ENCODE measurements at places on chromosomes 11 and 22.

DNA sequence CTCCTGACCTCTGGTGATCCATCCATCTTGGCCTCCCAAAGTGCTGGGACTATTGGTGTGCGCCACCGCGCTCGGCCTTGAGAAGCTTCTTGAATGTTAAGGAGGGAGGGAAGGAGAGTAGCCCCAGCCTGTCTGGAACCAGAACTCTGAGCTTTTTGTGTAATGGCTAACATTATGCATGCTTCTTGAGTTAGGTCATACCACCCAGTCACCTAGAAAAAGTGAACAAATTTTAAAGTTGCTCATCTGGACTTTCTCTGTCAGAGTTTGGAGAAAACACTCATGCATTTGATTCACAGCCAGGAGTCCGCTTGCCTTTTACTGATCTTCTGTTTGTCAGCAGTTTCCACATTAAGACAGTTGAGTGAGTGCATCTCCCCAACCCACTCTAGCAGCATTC, 82.1 kb downstream of the PPP6R3 start:
- DNase-seq, result no peak

GRCh38 chr11:119415966-119416365, 7.0 kb downstream of the THY1 start:
- no peak for DNase-seq

- no peak for DNase-seq
These were observed 238.8 kb downstream of the TTC28 start for GRCh38 chr22:28440592-28441390.

DNA sequence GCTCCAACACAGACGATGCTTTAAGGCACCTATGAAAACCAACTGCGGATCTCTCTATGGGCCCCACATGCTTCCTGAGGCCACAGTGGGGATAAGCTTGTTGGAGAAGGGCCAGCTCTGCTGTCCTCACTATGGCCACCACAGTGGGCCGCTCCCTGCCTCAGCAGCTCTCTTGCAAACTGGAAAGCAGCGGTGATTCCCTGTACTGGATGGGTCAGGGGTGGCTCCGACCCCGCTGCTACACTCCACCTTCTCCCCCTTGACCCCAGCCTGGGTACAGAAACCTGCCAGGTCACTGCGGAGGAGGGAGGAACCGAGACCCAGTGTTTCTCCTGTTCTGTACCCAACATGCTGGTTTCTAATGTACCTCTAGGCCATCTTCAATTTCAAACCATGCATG, 403.9 kb downstream of the CTTN start:
- DNase-seq, result no peak

DNA sequence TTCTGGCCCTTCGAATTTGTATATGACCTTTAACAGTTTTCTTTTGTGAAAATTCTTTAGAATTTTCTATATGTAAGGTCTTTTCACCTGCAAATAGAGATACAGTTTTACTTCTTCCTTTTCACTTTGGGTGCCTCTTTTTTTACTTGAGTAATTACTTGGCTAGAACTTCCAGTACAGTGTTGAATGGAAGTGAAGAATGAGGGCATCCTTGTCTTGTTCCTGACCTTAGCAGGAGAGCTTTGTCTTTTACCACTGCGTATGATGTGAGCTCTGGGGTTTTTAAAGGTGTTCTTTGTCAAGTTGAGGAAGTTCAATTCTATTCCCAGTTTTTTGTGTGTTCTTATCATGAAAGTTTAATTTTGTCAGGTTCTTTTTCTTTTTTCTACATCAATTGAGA, 21.6 kb downstream of the ZFP91 start:
- no peak for DNase-seq

- no peak for DNase-seq
These were observed 63.3 kb downstream of the SYT9 start for GRCh38 chr11:7314811-7315604.

GRCh38 chr22:43945632-43946383, 9.4 kb upstream of the SAMM50 start:
- no peak for DNase-seq

GRCh38 chr11:100105982-100106358, 581.1 kb upstream of the ARHGAP42 start:
- DNase-seq, result peak; percentile 60

DNA sequence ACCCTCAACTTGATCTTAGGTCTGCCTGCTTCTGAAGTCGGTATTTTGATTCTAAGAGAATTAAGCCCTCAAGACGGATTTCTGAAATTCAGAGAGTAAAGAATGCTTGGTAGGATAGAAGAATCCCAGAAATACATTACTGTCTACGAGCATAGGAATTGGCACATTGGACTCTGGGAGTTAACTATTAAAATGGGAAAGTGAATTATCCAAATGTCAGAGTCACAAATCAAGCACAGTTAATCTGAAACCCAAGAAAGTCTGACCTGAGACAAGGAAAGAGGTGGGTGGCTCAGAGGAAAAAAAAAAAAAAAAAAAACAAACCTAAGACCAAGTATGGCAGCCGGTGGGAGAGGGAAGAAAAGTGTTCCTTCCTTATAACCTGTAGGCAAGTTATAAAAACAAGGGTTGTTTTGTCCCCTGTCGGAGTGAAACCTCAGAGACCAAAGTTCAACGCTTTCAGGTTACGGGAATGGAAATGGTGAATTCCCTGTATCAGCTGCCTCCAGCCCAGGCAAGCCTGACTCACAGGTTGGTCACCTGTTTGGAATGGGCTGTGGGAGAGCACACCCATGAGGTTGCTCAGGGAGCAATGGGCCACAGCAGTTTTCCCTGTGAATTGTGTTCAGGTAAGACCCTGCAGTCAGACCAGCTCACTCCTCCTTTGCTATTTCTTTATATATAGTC, 139.0 kb downstream of the ETS1 start:
- DNase-seq, result peak; percentile 91

- no peak for DNase-seq
These were observed 8.0 kb upstream of the IL2RB start for GRCh38 chr22:37157516-37158285.

- DNase-seq, result peak; percentile 30
These were observed 393.7 kb downstream of the ETS1 start for GRCh38 chr11:128193615-128194014.

DNA sequence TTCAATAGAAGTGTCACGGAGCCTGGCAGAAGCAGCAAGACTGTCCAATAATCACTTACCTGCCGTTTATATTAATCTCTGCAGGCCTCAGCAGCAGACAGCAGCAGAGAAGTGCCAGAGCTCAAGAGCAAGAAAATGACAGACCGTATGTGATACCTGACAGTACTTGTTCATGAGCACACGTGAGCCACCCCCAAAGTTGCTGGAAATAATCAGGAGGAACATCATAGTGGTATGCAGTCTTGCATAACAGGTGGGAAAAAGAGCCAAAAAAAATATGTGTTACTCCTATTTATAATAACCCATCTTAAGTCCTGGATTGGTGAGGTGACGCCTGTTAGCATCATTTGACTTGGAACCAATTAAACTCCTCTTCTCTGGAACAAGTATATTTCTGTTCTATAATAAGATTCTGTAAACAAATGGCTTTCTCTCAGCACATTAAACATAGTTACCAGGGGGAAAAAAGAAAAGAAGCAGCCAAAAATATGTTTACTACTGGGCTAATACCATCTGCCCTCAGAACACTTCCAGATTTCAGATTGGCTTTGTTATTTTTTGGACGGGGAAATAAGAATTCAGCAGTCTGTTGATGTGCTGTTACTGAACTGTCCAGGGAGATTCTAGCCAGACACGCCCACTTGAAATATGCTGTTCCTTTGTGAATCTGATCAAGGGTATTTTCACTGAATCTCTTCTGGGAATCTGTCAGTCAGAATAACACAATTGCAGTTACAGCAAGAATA, 7.9 kb upstream of the SLN start:
- DNase-seq, result no peak

DNA sequence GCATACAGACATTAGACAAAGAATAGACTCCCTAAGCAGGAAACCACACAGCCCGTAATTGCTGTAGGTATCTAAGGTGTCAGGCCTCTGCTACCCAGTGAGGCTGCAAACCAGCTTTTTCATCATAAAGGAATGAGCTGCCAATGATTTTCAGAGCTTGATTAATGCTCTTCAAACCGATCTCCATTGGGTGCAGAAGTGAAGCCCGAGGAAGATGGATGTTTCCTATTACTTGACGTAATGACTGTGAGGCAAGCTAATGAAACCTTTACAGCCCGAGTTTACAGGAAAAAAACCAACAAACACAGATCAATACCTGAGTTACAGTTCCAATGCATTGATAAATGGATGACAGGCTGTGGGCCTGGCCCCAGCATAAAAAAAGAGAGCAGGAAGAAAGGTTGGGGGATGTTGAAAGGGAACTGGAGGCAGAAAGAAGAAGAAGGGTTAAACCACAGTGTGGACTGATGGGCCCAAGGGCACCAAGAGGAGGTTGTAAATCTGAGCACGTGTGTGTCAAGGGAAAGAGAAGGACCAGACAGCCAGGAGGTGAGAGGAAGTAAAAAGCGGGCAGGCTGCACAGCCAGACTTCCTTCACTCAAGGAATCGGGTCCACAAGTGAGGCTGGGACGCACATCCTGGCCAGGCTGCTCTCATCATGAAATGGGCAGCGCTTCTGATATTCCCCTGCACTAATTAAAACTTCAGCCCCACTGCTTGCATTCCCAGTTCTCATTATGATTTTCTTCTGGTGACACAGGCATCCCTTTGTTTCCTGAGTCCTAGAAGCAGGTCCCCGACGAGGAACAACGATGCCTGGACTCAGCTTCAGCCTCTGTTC, 70.6 kb upstream of the NTM start:
- peak; percentile 50 for DNase-seq

- no peak for DNase-seq
These were observed 57.0 kb upstream of the CYP2D6 start for GRCh38 chr22:42187646-42188045.

DNA sequence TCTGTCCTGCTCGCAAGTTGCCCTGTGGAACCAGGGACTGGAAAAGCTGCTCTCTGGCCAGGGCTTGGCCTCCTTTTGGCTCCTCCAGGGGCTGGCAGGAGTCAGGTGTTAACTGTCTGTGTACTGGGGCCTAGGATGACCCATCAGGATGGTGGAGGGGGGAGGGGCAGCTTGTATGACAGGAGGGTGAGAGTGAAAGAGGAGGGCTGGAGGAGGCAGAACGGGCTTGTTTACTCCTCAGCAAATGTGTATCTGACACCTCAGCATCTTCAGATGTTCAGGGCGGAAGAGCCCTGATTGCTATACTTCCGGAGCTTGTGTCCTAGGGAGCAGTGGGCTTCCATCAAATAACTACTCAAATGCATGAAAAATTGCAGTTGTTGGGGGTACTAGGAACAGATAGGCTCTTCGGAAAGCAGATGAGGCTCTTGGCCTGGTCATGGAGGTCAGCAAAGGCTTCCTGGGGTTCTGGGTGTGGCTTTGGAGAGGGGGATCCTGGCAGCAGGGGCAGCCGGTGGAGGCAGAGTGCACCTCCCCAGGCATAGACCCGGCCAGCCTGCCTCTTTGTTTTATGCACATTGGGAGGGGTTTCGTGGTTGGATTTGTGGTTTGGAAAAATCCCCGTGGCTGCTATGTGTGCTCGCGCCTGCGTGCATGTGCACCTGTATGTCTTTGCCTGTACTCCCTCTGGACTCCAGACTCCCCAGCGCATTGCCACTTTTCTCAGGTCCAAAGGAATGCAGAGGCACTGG, 31.2 kb downstream of the CD82 start:
- no peak for DNase-seq

- DNase-seq, result no peak
These were observed 131.6 kb downstream of the FBXO7 start for GRCh38 chr22:32606181-32606580.

- no peak for DNase-seq
These were observed 1.3 kb downstream of the FAM180B start for GRCh38 chr11:47587723-47588326.

GRCh38 chr11:79116600-79116999, 324.2 kb downstream of the TENM4 start:
- DNase-seq, result no peak

- DNase-seq, result no peak
These were observed 4.5 kb downstream of the RNH1 start for GRCh38 chr11:502288-503178.

GRCh38 chr11:27898166-27898565, 197.9 kb upstream of the BDNF start:
- no peak for DNase-seq

DNA sequence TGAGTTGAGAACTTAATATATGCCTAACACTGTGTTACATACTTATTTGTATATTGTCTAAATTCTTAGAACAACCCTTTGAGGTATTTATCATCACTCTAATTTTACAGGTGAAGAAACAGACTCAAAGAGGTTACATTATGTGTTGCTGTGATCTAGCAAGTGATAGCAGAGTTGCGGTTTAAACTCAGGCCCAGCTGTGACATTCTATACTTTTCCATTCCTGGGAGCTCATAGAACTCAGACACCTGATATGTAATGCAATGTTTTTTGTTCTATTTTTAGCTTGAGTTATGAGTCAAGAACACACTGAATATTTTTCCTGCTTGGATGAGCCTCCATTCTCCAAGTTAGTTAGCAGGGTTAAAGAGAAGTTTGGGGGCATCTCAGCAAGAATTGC, 449.7 kb upstream of the DDI1 start:
- DNase-seq, result peak; percentile 90

DNA sequence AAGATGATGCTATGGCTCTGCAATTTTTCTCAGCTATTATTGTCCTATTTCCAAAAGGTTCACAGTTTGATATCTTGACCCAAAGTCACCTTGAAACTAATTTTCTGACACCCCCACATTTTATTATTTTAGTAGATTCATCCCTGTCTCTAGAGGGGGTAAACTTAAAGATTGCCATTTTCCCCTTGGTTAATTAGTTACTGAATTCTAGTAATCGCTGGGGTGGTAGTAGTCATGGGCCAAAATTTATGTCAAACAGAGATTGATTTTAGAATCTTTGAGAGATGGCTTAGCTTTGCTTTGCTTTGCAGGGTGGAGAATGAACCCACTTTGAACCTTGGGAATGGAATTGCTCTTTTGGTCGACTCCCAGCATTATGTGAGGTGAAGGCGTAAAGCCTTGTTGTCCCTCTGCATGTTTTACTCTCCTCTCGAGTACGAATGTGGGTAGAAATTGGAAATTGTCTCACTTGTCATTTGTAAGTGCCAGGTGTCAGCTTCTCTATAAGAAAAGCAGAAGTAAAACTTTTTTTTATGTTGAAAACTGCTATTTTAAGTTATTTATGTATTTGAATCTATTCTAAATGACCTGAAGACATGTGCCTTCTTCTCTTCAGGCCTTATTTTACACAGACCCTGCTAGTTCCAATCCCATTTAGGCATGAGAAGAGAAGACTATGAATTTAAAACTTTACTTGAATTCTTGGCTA, 42.4 kb upstream of the RCE1 start:
- DNase-seq, result no peak

- no peak for DNase-seq
These were observed 15.1 kb downstream of the TBX1 start for GRCh38 chr22:19775496-19776325.

- peak; percentile 15 for DNase-seq
These were observed 2.0 kb upstream of the LARGE1 start for GRCh38 chr22:33922349-33922681.

GRCh38 chr11:84981301-84981700, 645.8 kb downstream of the DLG2 start:
- no peak for DNase-seq

- DNase-seq, result no peak
These were observed 64.7 kb upstream of the TBCEL start for GRCh38 chr11:120959189-120959588.
